ENCODE measurements at places on chromosomes 7 and 10. TPM values are rescaled to one million over a fixed set of nuclear protein-coding genes. Genes with fewer than 3 reads are reported as not detected.

TAS2R4 gene
- 4.2 TPM for total RNA-seq

POM121C gene
- total RNA-seq: 9.4 TPM

FGL2 gene
- total RNA-seq: 32.4 TPM

RBM20 gene
- 6.3 TPM for total RNA-seq

WIPF3 gene
- total RNA-seq: 4.7 TPM

ANKRD2 gene
- total RNA-seq: 8.9 TPM

NPFFR1 gene
- total RNA-seq: under 0.01 TPM

MPLKIP gene
- 3.1 TPM for total RNA-seq

TMEM229A gene
- not detected for total RNA-seq

NXPH1 gene
- not detected for total RNA-seq

EPHB6 gene
- total RNA-seq: 1.0 TPM

SYNPO2L gene
- 17.2 TPM for total RNA-seq

FKBP6 gene
- total RNA-seq: under 0.01 TPM

PHKG1 gene
- total RNA-seq: 48.0 TPM

FOXI2 gene
- not detected for total RNA-seq

PLXNA4 gene
- total RNA-seq: 2.1 TPM

SPDYE2 gene
- total RNA-seq: not detected

VAX1 gene
- not detected for total RNA-seq

GNG11 gene
- 20.4 TPM for total RNA-seq

ABCC2 gene
- total RNA-seq: 1.6 TPM

BHLHA15 gene
- not detected for total RNA-seq

FAM25C gene
- total RNA-seq: not detected

ADRB1 gene
- total RNA-seq: 0.52 TPM

MTPN gene
- total RNA-seq: 54.8 TPM

CALML5 gene
- total RNA-seq: not detected

POU6F2 gene
- total RNA-seq: not detected

TBC1D12 gene
- 17.7 TPM for total RNA-seq

CNTNAP2 gene
- total RNA-seq: 14.1 TPM

SPACDR gene
- not detected for total RNA-seq

HOXA2 gene
- total RNA-seq: under 0.01 TPM
